Kasumi-1 (cell line): ENCODE measurements at places on chromosomes 11 and 22.

- peak; percentile 56 for DNase-seq
Measured at GRCh38 chr11:8873741-8874405, 37.1 kb upstream of the AKIP1 start.

DNA sequence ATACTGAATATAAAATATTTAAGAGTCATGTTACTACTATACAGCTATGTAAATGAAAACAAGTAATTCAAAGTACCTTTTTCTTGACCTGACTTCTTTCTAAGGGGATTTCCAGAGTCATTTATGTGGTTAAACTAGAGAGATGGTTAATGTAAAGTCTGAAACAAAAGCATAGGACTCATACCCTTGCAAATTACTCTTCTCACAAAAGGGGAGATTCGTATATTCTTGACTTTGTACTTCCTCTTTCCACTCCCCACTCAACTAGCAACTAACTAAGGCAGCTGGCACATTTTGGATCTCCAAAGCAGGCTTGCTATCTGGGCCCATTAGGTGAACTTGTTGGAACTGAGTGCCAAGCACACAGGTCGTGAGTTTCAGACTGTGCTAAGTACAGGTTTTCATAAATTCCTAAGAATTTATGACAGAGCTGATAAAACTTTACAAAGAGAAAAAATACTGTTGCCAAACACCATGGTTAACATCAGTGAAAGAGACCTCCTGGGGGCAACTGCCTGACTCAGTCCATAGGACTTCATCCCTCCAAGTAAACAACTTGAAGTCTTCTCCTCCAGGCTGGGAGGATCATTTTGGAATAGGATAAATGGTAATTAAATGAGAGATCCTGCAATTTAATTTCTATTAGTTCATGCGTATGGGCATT is 77.0 kb upstream of the DDI1 start:
- DNase-seq: peak; percentile 28

DNA sequence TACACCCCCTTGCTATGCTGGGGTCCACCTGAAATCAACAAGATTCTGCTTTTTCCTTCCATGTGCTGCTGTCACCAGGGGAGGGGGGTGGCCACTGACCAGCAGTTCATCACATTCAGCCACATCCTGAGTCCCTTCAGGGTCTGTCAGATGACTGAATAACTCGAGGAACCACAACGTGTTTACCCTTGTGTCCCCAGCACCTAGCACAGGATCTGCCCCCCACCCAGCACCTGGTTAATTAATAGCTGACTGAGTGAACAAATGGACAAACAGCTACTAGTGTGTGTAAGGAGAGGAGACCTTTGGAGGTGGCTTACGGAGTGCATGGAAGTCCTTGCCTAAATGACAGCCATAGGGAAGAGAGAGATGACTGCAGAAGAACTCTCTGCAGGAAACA is 119.5 kb upstream of the NCAM1 start:
- no peak for DNase-seq

GRCh38 chr11:24324211-24324610 is 172.6 kb upstream of the LUZP2 start:
- DNase-seq: no peak

DNA sequence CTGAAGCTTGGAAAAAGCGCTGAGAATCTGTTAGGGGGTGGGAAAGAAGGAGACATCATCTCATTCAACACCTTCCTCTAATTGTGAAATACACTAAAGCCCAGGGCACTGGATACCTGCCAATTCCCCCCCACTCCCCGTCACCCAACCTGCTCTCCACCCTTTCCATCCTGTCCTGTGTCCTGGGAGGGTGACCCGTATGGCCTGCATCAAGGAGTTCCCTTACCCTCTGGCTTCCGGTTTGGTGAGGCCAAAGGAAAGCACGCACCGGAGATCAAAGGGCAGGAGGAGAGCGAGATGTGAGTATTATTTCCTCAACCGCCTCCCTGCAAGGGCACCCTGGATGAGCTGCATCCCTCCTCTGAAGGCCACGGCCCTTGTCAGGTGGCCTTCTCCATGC is 65.0 kb upstream of the PTPRJ start:
- DNase-seq: no peak

DNA sequence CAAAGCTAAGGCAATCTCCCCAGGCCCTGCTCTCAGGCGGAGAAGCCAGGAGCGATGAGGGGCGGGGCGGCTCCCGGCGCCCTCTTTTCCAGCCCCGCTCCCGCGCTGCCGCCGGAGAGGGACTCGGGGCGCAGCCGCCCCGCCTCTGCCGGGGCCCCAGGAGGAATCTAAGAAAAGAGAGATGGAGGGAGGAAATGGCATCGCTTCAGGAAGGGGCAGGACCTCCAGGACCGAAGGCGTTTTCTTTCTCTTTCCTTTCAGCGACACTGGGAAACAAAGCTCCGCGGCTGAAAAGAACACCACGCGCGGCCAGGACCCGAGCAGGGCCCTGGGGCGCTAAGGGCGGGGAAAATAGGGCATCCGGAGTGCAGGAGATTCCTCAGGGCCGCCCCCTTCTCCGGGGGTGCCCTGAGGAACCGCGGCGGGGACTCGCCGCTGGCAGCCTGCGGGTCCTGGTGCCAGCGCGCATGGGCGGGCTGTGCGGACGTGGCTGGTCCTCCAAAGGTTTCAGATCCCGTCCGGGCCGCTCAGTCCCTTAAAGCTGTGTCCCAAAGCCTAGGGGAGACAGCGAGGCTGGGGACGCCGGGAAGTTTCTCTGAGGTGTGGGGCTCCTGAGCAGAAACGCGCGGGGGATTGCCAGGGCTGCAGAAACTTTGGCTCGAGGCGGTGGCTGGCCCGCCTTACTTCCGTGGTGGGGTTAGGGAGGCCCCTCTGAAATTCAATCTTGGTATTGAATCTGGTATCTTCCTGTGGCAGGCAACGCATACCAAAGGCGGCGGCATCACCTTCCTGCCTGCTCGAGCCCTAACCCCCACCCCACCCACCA is 2.8 kb upstream of the BSX start:
- no peak for DNase-seq

DNA sequence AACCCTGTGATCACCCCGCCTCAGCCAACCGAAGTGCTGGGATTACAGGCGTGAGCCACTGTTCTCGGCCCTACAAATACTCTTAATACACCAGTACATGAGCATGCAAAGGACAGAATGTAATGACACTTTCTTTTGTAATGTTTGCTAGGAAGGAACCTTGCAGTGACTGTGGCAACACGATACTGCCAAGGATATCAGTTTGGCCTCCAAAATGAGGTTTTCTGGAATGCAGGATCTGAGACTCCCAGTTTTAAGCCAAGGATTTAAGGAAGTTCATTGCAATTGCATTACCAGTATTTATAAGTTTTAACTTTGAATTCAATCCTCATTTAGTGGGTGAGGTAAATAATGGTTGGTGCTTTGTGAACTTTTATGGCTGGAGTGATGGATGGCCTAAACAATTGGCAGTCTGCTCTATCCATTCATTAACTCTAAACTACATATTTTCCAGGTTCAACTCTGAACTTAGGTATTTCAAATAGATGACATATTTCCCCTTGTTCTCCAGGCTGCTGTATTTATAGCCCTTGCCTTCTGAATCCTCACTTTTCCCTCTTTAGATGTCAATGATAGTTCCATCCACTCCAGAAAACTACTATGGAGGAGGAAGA is 330.3 kb downstream of the C11orf87 start:
- DNase-seq: no peak

GRCh38 chr11:9459667-9460321 is 1.0 kb upstream of the ZNF143 start:
- peak; percentile 42 for DNase-seq

DNA sequence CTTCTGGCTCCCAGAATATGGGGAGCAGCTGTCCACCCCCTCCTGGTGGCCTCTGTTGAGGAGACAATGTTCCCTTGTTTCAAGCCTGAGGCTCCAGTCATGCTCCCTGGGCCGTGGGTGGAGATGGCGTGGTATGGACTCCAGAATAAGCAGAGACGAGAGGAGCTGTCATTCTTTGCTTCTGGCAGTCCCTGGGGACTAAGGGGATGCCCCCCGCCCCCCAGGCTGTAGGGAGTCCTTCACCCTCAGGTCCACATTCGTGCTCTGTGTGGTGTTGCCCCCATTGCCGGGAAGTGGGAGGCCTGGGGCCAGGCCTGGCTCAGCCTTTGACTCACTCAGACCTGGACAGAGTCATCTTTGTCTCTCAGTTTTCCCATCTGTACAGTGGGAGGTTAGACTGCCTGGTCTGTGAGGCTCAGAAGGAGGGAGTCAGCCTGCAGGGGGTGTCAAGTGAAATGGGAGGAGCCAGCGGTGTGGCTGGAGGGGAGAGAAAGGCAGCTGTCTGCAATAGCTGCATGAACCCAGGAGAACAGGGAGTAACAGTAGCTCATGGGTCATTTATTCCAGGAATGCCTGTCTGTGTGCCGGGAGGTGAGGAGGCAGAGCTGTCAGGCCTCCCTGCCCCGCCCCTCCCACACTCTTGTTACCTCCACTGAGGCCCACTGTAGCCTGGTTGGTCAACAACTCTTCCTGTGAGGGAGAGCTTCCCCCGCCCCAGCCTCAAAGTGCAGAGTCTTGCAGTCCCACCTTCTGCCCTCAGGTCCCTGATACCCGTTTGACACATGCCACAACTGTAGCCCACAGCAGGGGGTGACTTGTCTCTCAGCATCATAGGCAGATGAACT is 6.3 kb downstream of the ARHGEF17 start:
- peak; percentile 24 for DNase-seq

DNA sequence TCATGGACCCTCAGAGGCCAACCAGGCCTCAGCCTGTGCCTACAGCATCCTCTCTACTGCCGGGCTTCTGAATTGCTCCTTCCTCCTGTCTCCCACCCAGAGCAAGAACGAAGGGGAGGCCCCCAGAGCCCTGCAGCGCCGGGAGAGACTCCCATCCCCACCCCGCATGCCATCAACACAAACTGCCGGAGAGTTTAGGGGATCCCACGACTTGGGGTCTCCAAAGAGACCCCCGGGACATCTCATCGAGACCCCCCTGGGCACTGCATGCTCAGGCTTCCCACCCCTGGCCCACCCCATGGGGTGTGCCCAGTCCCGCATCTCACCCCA is 8.3 kb upstream of the CD81 start:
- DNase-seq: no peak

GRCh38 chr11:44403587-44404273 is 93.8 kb upstream of the ALX4 start:
- DNase-seq: no peak

GRCh38 chr11:131817687-131818188 is 447.3 kb downstream of the NTM start:
- DNase-seq: no peak

DNA sequence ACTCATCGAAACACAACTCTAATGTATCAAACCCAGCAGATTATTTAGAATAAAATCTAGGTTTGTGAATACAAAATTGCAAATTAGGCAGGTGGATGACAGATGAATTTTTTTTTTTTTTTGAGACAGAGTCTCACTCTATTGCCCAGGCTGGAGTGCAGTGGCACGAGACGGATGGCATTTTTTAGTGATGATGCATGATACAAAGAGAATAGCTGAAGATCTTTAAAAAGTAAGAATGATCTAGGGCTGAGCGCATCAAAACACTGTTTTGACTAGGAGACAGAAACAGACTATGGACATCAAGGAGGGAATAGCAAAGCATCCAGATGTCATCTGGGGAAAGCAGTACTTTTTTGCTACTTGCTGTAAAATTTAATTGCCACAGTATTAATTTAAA is 63.8 kb downstream of the IMMP1L start:
- no peak for DNase-seq

DNA sequence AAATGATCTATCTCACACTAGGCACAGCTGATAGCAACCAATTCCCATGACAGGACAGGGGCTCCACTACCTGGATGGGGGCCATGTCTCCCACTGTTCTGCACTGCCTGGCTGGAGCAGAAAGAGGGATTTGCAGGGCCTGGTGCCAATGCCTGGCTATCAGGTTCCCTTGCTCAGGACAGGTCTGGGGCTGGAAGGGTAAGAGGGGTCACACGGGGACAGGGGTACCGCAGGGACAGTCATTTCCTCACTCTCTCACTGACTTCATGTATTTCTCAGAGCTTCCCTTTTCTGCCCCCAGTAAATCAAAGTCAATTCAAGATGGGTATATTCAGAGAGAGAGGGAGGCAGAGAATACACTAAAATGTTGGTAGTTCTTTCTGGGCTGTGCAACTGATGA is 119.1 kb upstream of the CSNK2A3 start:
- DNase-seq: peak; percentile 56

DNA sequence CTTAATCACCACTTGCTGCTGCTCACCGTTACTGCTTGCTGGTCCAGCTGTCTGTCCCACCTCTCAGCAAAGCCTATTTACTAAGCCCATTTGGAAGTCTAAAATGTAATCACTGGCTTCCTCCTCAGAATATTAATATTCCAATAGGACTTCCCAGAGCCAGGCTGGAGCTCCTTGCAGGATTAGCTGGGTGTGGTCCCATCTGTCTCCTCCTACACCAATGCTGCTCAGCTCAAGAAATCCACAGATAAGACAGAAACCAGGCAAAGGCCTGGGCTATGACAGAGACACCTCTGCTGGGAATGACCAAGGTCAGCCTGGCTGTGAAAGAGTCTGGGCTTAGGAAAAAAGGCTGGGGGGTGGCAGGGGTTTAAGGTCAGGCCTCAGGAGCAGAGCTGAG is 317.8 kb downstream of the BUD13 start:
- DNase-seq: no peak

GRCh38 chr22:26114826-26115225 is 54.4 kb upstream of the SEZ6L start:
- DNase-seq: no peak

DNA sequence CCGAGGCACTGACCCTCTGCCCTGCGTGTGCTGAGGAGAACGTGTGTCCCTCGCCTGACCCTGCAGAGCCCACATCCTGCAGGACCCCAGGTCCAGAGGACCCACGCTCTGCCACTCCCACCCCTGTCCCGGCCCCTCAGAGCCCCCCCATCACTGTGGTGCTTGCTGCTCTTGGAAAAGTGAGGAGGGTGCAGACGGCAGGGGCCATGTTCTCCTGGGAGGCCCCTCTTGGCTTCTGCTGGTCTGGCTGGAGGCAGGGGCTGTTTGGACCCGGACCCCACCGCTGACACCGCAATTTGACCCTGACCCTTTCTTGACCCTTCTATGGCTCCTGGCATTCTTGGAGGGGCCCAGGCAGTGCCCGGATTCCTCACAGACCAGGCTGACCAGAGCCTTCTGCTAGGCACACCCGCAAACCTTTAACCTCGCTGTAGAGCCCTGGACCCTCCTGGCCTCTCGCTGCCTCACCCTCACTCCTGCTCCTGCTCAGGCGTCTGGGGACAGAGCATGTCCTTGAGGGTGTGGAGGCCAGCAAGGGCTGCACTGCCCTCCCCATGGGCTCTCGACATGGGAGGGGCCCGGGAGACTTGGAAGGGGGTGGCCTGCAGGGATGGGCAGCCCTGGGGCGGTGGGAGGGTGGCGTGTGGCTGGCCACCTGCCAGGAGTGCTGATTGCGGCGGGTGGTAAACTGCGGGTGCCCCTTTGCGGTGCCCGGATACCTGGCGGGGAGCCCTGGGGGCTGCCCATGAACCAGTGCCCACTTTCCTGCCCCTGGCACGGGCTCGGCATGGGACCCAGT is 37.0 kb upstream of the MUC5AC start:
- DNase-seq: no peak
